Right lobe of liver (tissue), 6 donors: ENCODE measurements at places on chromosomes 3 and 15. TPM values are rescaled to one million over a fixed set of nuclear protein-coding genes. Genes with fewer than 3 reads are reported as not detected.

Gene CFAP20DC
- 0.67 TPM for total RNA-seq

Gene PPM1L
- total RNA-seq = 25.4 TPM

Gene KLHL25
- 18.3 TPM for total RNA-seq

Gene KNL1
- 4.6 TPM for total RNA-seq

Gene OPA1
- 29.9 TPM for total RNA-seq

Gene CCDC13
- 1.3 TPM for total RNA-seq

Gene SLC35G2
- 2.4 TPM for total RNA-seq

Gene GREM1
- total RNA-seq = 0.16 TPM

Gene GHRL
- 0.43 TPM for total RNA-seq

Gene ARPP21
- total RNA-seq = 1.6 TPM

Gene TEX55
- total RNA-seq = not detected

Gene STRIT1
- total RNA-seq = 1.2 TPM

Gene DAZL
- total RNA-seq = not detected

Gene SENP5
- total RNA-seq = 13.1 TPM

Gene RLBP1
- not detected for total RNA-seq

Gene CSTA
- total RNA-seq = 19.3 TPM

Gene ZNF774
- 2.5 TPM for total RNA-seq

Gene ACKR2
- 36.1 TPM for total RNA-seq

Gene SNTN
- not detected for total RNA-seq
